ENCODE measurements at places on chromosomes 2 and 18. TPM values are rescaled to one million over a fixed set of nuclear protein-coding genes. Genes with fewer than 3 reads are reported as not detected.

DNA sequence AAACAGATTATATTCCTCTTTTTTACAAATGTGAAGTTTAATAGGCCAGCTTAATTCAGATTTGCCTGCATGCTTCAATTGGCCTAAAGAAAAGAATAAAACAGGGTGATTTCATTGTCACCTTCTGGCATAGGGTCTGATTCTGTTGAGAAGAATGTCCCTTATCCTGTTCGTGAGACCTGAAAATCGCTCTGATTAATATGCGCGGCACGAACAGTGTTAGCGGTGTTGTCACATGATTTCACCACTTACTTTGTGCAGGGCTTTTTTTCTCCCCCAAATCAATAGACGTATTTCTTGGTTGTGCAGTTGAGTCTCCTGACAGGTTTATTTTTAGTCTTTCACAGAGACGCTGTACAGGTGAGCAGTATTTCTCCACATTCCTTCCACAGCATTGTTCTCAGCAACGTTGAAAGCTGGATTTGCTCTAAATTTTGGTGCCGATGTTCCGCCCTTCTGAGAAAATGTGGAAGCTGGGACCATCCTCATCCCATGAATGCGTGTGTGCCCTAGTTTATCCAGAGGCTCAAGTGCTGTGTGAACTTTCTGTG lies 81.9 kb downstream of the ITGB1BP1 start:
- DNase-seq = no peak

DNA sequence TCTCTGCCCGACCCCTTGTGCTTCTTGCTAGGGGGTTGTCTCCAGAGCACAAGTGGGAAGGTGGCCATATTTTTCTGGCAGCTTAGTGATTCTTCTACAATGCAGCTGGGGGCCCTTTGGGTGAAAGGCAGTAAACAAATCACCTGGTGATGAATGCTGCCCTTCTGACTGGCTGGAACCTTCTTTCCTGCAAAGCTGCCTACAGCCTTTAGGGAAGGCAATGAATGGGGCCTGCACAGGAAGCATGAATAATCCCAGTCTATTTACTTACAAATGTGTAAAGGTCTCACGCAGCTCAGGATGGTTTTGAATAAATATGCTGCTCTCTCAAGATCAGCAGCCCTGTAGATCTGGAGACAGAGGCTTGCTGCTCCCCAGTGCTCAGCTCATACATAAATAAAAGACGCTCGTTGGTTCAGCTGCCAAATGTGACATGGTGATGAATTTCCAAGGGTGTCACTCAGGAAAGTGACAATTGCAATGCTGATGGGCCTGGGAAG lies 289.2 kb downstream of the TDRD15 start:
- no peak for DNase-seq

DNA sequence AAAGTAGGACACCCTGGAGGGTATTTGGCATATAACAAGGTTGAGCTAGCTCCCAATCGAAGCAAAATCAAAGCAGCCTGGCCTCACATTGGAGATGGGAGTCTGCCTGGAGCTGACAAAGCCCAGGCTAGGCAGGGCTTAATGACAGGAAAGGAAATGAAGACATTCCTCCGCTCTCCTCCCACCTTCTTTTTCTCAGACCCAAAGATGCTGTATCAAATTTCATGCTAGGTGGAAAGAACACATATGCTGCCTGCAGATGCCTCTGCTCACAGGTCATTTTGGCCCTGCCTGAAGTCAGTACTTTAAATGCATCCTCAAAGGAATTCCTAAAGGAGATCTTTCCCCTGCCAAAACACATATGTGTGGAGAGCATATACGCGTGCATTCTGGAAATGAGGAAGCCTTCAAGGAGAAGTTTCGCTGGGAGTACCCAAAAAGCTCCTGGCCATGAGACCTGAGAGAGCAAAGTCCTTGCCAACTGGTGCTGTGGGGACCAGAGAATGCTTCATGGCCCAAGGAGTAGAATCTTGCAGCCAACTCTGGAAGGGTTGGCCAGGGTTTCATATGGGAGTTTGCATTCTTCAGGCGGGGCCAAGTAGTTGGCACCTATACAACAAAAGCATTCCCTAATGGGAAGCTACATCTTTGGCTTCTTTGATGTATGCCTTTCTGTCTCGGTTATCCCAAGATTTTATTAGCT lies 88.0 kb downstream of the AQP4 start:
- no peak for DNase-seq

DNA sequence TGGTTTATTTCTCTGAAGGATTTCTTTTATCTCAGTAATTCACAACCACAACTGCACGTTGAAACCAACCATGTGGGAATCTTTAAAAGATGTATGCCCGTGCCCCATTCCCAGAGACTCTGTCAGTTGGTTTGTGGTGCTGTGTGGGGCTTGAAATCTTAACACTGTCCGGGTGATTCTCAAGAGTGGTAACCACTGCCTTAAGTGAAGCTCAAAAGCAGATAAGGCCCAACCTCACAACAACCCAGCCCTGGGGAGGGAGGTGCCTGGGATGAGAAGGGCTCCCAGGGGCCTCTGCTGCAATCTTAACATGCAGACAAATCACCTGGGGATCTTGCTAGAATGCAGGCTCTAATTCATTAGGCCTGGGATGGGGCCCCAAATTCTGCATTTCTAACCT lies 13.4 kb downstream of the AOX1 start:
- no peak for DNase-seq

Gene COLEC12
- 3.9 TPM for total RNA-seq

All from fibroblast of villous mesenchyme (primary cell).